Stimulated activated CD4-positive, alpha-beta T cell treated with anti-CD3 and anti-CD28 coated beads, Interleukin-1b, Interleukin-23, amount 100 ng/mL, for 1 hour (primary cell): ENCODE measurements at places on chromosomes 6 and 20.

- no peak for DNase-seq
These were observed 87.6 kb downstream of the ERMARD start for GRCh38 chr6:169839029-169839481.

DNA sequence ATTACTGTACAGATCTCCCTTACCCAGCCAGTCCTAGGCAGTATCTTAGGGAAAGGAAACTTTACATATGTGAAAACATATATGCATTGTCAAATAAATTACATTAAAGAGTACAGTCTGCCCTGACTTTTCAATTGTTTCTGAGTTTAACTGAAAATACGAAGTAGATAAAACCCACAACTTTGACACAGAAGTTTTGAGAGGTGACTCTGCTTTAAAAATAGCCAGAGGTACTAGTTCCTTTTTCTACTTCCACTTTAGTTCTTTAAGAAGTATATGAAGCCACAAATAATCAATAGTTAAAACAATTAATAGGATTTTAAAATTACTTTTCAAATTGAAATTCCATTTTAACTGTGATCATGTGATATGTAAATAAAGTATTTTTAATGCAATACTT, 62.9 kb downstream of the BMP5 start:
- DNase-seq, result no peak

DNA sequence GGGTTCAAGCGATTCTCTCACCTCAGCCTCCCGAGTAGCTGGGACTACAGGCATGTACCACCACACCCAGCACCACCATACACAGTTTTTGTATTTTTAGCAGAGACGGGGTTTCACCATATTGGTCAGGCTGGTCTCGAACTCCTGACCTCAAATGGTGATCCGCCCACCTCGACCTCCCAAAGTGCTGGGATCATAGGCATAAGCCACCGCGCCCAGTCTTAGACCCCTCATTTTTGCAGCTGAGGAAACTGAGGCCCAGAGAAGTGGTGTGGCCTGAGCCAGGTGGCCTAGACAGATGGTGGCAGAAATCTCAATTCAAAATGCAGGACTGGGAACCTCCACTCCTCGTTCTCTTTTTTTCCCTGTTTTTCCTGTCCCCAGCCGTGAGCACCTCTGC, 12.6 kb upstream of the FAM209A start:
- no peak for DNase-seq

- no peak for DNase-seq
These were observed 17.9 kb downstream of the TTBK1 start for GRCh38 chr6:43261198-43261597.

- no peak for DNase-seq
These were observed 376.7 kb upstream of the CITED2 start for GRCh38 chr6:139751179-139751578.

GRCh38 chr20:2349801-2350200, 30.9 kb upstream of the TGM6 start:
- no peak for DNase-seq

DNA sequence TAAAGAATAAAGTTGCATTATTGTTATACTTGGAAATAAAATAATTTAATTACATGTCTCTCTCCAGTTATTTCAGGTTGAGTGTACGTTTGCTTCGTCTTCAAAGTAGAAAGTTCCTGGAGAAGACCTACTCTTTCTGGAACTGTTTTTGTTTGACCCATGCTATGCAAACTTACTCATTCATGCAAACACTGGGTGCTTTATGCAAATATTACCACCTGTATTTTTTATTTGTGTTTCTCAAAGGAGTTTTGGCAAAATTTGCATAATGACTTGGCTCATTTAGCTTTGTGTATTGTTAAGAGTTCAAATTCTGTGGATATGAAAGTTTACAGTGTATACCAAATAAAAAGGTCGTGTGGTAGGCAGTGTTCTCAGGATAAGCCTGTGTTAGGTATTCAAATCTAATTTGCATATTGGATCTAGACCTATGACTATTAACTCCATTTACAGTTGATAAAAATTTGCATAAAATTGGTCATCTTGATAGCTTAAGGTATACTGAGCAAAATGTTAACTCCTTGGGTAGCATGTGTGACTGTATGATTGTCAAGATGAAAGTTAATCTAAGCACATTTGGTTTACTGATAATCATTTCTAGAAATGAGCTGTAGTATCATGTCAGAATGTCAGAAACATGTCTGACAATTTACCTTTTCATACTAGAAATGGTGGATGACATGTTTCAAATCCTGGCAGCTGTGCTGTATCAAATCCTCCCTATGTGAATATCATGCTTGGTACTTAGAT, 65.2 kb downstream of the CDKAL1 start:
- no peak for DNase-seq

DNA sequence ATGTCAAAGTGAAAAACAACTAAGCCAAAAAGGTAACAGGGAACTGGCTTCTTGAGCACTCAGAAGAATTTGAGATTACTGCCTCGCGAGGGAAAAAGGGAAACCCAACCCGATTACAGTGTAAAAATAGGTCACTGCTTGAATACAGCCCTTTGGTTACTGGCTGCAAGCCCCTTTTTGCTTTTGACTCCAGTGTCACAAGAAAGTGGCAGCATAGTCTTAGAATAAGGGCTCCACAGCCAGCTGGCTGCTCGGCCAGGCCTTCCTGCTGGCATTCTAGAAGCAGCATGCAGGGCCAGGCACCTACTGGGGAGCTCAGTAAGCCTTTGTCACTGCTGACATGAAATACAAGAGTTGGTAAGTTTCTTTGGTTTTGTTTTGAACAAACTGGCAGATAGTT, 83.0 kb downstream of the ZHX3 start:
- DNase-seq, result no peak

DNA sequence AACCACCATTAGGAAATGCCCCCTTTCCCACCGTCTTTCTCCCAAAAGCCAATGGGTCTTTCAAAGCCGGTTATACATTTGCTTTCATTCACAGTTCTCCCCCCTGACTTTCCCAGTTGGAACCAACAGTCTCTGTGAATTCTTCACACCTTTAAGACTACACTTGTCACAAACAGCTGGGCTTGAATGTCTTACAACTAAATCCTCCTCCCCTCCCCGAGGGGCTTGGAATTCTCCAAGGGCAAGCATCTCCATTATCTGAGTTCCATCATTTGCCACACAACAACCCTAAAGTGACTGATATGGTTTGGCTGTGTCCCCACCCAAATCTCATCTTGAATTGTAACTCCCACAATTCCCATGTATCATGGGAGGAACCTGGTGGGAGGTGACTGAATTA, 12.9 kb downstream of the ZFP64 start:
- no peak for DNase-seq

- no peak for DNase-seq
These were observed 31.5 kb upstream of the PAQR8 start for GRCh38 chr6:52330470-52330869.

- DNase-seq, result no peak
These were observed 6.5 kb upstream of the BCAS4 start for GRCh38 chr20:50788045-50788991.

DNA sequence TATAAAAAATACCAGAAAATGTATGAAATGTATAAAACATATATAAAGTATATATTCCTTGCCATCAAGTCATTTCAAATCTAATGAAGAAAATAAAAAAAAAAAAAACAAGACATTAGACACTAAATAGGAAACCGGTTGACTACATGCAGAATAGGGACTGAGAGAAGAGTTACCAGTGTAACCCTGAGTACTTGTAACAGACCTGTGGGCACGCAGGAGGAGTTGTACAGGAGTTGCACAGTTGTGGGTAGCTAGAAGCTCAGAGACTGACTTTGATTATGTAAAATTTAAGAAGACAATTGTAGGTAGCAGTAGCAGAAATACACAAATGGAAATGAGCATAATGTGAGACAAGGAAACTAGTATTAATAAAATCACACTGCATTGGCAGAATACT, 112.4 kb upstream of the DST start:
- no peak for DNase-seq

- DNase-seq, result no peak
These were observed 313.1 kb downstream of the TRDN start for GRCh38 chr6:123323452-123324329.

DNA sequence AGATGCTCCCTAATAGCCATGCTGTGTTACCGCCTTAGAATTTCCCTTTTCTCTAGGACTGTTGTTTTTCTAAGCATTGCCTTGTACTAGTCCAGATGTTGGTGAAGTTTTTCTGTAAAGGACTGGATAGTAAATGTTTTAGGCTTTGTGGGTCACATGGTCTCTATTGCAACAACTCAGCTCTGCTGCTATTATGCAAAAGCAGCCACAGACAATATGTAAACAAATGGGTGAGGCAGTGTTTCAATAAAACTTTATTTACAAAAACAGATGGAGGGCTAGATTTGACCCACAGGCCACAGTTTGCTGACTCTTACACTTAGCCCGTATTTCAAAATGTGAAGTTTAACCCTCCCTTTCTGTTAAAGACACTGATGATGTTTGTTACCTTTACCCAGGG, 207.6 kb upstream of the MYLIP start:
- DNase-seq, result no peak

DNA sequence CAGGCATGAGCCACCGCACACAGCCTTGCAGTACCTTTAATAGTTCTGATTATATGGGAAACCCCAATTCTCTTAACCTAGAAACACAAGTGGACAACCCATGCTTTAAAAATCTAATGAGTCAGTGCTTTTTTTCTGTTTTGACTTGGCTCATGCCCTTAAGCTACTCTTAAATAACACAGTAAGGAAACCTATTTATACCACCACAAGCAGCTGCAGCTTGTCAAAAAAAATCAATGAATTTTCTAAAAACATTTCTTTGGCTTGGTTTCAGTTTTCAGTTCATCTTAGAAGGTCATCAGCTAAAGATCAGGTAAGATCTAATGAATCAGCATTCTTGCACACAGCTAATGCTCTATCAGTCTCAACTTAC, 124.1 kb upstream of the DST start:
- no peak for DNase-seq

DNA sequence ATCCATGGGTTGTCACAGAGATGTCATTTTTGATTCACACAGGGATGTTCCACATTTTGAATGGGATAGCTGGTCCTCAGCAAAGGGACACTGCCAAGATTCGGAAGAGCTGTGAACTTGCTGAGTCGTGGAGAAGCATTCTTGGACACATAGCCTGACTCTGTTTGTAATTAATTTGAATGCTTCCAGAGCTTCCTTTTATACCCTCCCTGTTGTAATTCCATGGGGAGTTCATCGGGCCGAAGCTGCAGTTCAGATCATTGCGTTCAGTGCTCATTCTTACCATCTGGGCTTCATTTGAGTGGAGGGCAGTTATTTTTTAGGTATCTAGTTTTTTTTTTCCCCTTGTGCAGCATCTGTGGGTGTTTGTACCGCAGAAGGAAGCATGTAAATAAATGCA, 126.5 kb downstream of the SLC24A3 start:
- no peak for DNase-seq

DNA sequence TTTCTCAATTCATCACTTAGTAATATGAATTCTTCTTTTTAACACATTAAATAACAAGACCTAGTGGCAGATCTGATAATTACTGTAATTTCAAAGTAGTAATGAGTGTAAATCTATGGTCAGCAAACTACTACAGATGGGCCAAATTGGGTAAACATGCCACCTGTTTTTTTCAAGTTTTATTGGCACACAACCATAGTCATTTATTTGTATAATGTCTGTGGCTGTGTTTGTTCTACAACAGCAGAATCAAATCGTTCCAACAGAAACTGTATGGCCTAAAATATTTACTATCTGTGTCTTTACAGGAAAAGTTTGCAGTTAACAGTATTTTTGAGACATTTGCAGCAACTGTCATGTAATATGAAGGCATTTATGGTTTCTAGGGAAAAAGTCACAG, 86.1 kb upstream of the EYA2 start:
- DNase-seq, result no peak

DNA sequence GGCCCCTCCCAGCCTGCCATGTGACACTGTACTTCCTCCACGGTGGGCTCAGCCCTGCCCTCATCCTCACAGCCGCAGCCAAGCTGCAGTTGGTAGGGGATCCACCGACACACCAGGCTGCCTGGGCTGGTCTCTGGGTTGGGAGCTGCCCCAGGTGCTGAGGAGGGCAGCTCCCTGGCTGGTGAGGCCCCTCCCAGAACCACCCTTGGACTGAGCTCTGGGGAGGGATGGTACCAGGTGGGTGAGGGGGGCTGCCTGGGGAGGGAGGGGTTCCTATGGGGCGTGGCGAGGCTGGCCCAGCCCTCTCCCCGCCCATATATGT, 185 bp upstream of the TNFRSF6B start:
- no peak for DNase-seq

- no peak for DNase-seq
These were observed 267.0 kb downstream of the DLL1 start for GRCh38 chr6:170023620-170024521.

- DNase-seq, result no peak
These were observed 205.2 kb upstream of the CEP162 start for GRCh38 chr6:84432619-84433018.

GRCh38 chr20:35587436-35587835, 28.2 kb upstream of the SPAG4 start:
- DNase-seq, result no peak

GRCh38 chr6:130843575-130844320, 16.5 kb downstream of the SMLR1 start:
- no peak for DNase-seq

- DNase-seq, result no peak
These were observed 42.9 kb downstream of the TMEM244 start for GRCh38 chr6:129818251-129818650.

GRCh38 chr6:70790483-70791224, 123.0 kb downstream of the SMAP1 start:
- DNase-seq, result no peak

DNA sequence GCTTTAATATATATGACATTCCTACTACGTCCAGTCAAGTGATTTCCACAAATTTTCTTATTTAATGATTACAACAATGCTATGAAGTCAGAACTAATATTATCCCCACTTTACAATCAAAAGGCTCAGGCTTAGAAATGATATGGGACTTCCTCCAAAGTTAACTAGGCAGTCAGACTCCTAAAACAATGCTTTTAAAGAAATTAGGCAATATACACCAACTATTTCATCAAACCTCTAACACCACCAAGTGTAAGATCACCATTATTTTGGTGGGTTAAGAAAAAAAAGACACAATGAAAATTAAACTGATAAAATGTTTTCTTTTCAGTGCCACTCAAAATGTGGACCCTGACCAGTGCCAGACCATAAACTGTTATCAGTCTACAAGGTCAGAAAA, 256.1 kb upstream of the RUNX2 start:
- no peak for DNase-seq

- DNase-seq, result no peak
These were observed 121.0 kb downstream of the SASH1 start for GRCh38 chr6:148463671-148464070.

DNA sequence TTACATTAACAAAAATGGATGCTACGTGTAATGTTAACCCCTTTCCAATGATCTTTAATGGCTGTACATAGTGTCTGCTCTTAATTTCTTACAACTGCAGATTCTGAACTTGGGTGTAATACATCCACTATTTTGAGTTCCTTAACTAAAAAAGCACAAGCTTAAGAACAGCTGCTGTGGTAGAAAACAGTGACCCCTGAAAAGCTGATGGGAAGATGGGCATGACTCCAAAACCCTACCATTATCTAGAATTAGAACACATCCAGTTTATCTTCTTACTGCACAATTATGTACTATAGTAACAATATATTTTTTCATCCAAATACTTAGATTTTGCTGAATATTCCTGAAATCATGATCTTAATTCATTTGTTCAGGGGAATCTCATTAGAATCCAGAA, 49.3 kb downstream of the LYRM4 start:
- DNase-seq, result no peak

GRCh38 chr6:67102743-67103142, 1395.7 kb upstream of the EYS start:
- no peak for DNase-seq

GRCh38 chr6:119323478-119323877, 26.1 kb downstream of the MAN1A1 start:
- DNase-seq, result no peak
